ENCODE measurements at places on chromosomes 1 and 21.

- DNase-seq: no peak
Observed at GRCh38 chr1:246629976-246630375, 63.7 kb downstream of the CNST start.

DNA sequence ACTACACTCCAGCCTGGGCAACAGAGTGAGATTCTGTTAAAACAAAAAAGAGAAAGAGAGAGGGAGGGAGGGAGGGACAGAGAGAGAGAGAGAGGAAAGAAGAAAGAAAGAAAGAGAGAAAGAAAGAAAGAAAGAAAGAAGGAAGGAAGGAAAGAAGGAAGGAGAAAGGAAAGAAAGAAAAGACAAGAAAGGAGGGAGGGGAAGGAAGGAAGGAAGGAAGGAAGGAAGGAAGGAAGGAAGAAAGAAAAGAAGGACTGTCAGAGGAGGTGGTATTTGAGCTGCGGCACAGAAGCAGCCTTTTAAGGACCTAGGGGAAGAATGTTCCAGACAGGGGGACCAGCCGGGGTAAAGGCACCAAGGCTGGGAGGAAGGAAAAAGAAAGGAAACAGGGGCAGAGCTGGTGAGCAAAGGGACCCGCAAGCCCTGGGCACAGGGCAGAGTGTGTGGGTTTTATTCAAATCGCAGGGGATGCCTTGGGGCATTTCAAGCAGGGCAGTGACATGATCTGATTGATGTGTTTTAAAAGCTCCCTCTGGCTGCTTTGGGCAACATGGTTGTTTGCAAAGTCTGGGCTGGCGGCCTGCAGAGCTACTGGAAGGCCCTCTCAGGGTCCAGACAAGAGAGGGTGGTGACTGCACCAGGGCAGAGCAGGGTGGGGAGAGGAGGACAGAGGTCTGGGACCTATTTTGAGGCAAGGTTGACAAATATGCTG lies 176.9 kb upstream of the VAMP3 start:
- DNase-seq: no peak

- no peak for DNase-seq
Observed at GRCh38 chr1:13807209-13807608, 107.2 kb downstream of the PRDM2 start.

DNA sequence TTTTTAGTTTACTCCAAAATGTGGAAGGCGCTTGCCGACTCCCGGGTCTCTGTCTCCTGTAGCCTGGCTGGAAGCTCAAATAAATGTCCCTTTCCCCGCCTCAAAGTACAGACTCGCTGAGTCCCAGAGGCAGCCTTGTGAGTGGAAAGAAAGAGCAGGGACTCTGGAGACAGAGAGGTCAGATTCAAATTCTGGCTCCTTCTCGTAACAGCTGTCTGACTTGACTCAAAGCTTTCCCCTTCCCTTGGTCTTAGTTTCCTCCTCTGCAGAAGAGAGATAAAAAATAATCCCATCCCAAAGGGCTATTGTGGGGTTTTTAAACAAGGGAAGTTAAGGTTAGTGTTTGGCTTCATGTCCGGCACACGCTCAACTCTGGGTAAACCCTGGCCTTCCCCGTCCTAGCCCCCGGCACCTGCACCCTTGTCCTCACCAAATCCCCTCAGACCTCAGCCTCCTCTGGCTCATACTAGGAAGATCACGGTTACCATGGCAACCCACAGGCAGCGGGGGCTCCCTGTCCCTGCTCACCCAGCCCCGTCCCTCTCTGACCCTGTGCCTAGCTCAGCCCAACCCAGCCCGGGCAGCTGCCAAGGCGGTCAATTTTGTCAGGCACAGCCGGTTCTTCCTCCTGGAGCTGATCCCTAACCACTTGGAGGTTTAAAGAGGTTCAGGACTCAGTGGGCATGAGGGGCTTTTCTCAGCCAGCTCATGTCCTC lies 49.2 kb upstream of the IGSF21 start:
- DNase-seq: no peak

GRCh38 chr1:27430903-27431600 lies 38.6 kb downstream of the GPR3 start:
- DNase-seq: peak; percentile 34

All from GDM1 (cell line).